ENCODE measurements at places on chromosomes 11 and 22. TPM values are rescaled to one million over a fixed set of nuclear protein-coding genes. Genes with fewer than 3 reads are reported as not detected.
A peak's percentile ranks its signal among the peaks of the same experiment; 100 is the strongest.

C11orf42 gene
- not detected for total RNA-seq

CECR2 gene
- not detected for total RNA-seq

BACE1 gene
- total RNA-seq = 1.8 TPM

OR51B5 gene
- total RNA-seq = not detected

SEC14L6 gene
- total RNA-seq = 0.17 TPM

OR2D2 gene
- total RNA-seq = not detected

RAB36 gene
- 0.31 TPM for total RNA-seq

- no peak for DNase-seq
Observed at GRCh38 chr11:124946735-124947141, 7.3 kb upstream of the CCDC15 start.

GRCh38 chr11:102332611-102332994 lies 14.4 kb upstream of the BIRC2 start:
- no peak for DNase-seq

- DNase-seq = no peak
Observed at GRCh38 chr22:24695561-24696511, 78.7 kb downstream of the PIWIL3 start.

DNA sequence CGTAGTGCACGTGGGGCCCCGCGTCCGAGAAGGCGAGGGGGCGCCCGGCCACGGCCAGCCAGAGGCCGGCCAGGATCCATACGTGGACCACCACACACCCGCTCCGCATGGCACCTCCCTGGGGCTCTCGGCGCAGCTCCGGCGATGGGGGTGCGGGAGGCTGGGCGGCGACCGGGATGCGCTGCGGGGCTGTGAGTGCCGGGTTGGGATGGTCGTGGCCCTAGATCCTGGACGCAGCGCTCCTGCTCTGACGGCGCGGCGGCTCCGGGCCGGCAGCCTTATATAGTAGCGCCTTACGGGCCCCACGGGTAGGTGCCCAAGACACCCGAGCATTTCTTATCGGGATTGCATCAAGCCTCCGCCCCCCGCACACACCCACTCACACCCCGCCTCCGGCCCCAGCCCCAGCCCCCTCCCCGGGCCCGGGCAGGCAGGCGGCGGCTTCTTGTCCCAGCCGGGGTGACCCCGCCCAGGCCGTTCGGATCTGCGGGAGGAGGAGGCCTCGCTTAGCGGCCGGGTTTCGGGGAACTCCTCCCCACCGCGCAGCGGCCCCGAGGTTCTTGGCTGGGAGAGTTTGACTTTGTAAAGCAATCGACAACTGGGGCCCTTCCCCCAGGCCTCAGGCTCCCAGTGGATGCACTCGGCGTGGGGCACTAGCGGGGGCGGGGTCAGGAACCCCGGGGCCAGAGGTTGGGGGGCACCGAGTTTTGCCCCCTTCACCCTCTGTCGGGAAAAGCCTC lies at the start of gene FGF19:
TSS of gene FGF19 (minus strand) at position 255 of the 740 bp plus-strand sequence. CDS start at position 109, 146 bp downstream.
- no peak for DNase-seq

DNA sequence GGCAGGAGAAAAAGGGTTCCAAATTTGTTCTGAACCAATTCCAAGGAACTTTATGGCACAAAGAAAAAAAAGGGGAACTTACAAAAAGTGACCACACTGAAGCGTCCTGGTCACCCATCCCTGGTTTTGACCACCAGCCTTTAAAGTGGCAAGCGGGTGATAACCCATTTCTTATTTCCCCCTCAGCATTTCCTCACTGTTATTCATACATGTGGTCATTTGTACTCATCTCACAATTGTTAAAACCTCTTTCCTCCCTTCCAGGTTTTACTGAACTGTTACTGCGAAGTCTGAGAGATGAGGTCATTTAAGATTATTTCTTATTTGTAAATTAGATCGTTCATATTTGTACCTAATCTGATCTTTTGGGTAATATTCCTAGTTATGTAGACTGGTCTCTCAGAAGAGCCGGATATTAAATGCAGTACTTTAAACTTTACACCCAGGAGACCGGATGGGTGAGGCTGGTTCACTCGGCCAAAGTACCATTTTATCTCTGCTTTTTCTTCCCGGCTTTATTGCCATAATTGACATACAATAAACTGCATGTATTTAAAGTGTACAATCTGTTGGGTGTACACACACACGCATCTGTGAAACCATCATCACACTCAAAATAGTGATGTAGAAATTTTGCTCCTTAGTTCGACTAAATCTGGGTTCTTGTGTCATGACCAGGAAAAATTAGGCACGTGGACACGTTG lies 47.0 kb downstream of the CDPF1 start:
- DNase-seq = no peak

GRCh38 chr22:29060931-29061330 lies 700 bp downstream of the C22orf31 start:
- DNase-seq = no peak

- DNase-seq = no peak
Observed at GRCh38 chr11:76257074-76257719, 50.9 kb upstream of the WNT11 start.

DNA sequence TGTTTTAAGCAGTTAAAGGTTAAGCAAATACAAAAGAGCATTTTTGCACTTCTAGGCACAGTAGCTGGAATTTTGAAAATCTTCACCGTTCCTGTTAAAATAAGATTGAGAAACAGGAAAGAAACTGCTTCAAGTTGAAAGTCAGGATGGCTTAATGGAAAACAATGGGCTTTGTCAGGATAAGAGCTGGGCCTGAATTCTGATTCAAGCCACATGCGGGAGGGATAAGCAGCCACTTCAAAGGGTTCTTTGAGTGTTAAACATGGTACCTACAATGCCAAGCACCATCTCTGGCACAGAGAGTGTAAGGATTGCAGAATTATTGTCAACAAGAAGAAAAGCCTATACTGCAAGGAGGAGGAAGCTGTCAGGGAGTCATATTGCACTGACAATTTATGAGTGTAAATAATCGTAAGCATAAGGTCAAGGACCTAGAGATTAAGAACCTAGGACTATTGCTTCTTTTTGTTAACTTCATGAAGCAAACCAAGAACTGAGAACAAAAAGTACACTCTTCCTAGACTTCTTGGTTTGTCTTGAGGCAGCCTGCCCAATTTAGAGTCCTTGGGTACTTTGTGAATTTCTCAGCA lies 32.5 kb downstream of the MPPED2 start:
- no peak for DNase-seq

- DNase-seq = no peak
Observed at GRCh38 chr22:44116331-44116730, 64.4 kb upstream of the PARVG start.

- DNase-seq = no peak
Observed at GRCh38 chr11:122711362-122711761, 55.8 kb downstream of the UBASH3B start.

- DNase-seq = no peak
Observed at GRCh38 chr11:86046116-86046515, 22.8 kb downstream of the PICALM start.

GRCh38 chr22:24310969-24311368 lies 40.3 kb downstream of the SPECC1L start:
- DNase-seq = no peak

GRCh38 chr11:92295175-92296137 lies 70.8 kb downstream of the FAT3 start:
- DNase-seq = no peak

- no peak for DNase-seq
Observed at GRCh38 chr11:127693686-127694085, 693.1 kb upstream of the KIRREL3 start.

DNA sequence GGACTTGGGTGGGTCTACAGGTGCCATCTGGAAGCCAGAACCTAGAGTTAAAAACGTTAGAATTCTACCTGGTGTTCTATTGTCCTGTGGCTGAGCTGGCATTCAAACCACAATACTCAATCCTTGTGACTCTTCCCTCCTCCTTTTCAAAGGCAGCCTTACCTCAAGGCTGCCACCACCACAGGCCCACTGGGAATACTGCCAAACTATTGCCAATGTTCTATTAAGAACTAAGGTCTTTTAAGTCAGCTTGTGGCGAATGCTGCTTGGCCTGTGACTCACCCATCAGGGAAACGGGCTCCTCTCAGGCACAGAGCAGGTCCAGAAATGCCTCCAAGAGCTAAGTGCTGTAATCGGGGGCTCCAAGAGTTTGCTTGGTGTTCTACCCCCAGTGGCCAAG lies 1008.4 kb downstream of the JRKL start:
- no peak for DNase-seq

DNA sequence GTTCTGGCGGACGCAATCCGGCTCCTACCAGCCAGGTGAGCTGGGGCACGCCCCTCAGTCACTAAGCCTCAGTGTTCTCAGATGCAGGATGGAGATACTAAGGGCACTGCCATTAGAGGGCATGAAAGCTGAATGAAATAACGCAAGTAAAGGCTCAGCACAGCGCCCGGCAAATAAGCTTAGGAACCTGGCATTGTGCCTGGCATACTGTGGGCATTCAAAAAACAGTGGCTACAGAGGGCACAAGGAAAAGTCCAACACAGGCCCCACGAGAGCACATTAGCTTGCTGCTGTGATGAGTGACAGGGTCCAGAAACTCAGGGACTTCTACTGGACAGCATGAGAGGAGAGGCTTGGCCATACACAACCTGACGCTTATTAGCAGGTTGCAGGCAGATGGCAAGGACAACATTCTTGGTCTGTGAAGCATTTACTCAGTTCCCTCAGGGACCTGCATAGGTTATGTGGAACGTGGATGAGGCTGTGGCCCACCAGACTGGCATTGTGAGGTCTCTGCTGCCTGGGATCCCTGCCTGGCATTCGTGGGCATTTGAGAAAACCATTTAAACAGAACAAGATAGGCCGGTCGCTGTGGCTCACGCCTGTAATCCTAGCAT lies 12.2 kb downstream of the TXN2 start:
- no peak for DNase-seq

DNA sequence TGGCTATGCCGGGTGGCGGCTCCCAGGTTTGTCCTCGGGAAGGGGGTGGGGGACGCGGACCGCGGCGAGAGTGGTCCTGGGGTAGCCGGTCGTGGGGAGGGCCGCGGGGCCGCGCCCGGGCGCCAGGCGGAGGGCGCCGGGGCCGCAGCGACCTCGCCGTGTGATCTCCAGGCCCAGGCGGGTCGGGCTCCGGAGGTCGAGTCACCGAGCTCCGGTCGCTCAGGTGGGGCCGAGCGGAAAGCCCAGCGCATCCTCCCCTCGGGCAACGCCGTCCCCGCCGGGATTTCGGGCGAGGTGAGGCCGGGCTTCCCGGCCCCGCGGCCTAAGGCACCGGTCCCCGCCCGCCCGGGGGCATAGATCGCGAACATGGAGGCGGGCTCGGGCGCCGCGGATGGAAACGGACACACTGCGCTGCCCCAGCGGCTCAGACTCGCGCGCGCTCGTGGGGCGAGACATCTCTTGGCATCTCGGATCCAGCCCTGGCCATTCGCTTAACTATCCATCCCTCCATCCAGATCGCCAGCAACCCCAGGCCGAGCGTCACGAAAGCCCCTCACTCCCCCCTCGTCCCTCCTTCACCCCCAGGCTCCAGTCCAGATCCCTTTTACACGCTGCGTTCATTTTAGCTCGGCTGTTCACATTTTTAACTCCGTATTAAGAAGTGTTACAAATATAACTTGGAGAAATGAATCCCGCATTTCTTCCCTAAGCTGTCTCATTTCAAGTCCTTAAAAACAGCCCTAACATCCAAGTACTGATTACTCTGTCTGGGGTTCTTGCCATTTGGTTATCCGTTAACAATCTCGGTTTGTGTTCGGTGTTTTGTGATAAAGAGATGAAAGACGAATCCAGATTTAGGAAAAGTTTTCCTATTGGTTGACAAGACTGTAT lies 460 bp downstream of the ZC3H12C start:
- DNase-seq = peak; percentile 13

- DNase-seq = no peak
Observed at GRCh38 chr22:21940521-21940920, 12.1 kb downstream of the PPM1F start.

- no peak for DNase-seq
Observed at GRCh38 chr11:33160587-33160986, 693 bp downstream of the CSTF3 start.

- no peak for DNase-seq
Observed at GRCh38 chr11:121385688-121386087, 66.4 kb upstream of the SORL1 start.

DNA sequence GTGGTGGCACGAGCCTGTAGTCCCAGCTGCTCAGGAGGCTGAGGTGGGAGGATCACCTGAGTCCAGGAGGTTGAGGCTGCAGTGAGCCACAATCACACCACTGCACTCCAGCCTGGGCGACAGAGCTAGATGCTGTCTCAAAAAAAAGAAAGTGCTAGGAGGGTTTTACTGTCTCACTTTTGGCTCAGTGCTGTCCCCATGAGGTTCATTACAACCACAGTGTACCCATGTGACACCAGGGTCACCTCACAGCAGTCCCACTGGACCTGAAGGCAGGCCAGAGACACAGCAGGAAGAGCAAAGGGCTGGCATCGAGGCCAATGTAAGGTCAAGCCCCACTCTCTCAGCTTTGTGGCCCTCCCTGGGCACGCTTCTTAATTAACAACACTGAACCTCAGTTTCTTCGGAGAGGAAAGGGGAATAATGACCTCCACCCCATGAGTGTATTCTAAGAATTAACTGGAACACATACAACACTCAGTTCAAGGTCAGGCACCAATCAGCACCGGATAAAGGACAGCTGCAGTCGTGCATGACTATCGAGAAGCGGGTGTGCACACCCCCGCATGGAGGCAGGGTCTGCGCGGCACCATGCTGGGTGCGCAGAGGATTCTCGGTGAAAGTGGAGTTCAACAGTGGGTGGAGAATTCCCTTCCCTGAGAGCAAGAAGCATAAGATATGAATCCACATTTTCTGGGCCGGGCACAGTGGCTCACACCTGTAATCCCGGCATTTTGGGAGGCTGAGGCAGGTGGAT lies 30.9 kb upstream of the BAIAP2L2 start:
- no peak for DNase-seq

- no peak for DNase-seq
Observed at GRCh38 chr11:33560729-33561128, 139.9 kb downstream of the C11orf91 start.

GRCh38 chr11:109247071-109247470 lies 174.9 kb upstream of the C11orf87 start:
- no peak for DNase-seq

DNA sequence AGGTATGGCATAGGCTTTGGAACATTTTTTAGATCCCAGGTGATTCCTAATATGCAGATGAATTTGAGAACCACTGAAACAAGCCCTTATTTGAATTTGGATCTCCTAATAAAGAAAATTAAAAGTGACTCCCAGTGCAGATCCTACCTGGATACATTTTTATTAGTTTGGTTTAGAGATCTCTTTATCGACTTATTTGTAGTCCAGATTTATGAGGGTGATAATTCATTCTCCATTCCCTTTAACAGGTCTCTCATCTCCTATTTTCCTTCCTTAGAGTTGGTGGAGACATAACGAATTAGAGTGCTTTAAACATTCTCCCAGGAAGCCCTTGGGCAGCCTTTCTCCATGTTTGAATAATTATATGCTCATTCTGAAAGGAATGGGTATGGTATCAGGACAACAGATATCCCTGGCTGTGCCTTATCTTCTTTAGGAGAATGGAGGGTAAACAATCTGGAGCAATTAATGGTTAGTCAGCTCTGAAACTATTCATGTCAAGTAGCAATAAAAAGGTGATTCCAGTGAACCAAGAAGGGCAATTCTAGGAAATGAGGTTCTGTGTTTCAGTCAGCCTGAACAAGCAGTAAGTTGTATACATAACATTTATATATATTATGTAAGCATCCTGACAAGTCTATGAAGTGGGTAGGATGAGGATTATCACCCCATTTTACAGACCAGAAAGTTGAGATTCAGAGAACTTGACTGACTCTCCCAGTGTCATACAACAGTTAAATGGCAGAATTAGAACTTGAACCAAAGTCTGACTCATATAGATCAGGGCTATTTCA lies 53.9 kb upstream of the RCE1 start:
- DNase-seq = no peak
